ENCODE measurements at places on chromosomes 3 and 15.

DNA sequence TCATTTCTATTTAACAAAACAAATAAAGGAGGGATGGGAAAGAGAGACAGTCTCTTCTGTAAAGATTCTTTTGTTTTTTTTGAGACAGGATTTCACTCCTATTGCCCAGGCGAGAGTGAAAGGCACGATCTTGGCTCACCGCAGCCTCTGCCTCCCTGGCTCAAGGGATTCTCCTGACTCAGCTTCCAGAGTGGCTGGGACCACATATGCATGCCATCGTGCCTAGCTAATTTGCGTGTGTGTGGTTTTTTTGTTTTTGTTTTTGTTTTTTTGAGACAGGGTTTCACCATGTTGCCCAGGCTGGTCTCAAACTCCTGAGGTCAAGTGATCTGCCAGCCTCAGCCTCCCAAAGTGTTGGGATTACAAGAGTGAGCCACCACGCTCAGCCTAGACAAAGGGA is 23.3 kb downstream of the STAG1 start:
- DNase-seq: no peak

DNA sequence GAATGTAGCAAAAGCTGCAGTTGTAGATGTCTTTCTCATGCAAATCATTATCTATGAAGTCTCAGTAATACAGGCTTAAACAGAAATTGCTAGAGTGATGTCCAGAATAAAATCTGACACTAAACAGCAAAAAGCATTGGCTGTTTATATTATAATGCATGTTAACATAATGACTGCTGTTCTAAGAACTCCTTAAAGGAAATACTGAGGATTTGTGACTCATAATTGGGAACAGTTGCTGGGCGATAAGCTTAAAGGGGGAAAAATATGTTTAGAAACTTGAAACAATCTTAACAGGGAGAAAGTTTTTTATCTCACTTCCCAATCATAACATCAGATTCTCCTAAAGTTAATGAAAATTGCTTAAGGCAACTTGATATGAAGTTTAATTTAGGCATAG is 17.5 kb downstream of the TIPARP start:
- no peak for DNase-seq

DNA sequence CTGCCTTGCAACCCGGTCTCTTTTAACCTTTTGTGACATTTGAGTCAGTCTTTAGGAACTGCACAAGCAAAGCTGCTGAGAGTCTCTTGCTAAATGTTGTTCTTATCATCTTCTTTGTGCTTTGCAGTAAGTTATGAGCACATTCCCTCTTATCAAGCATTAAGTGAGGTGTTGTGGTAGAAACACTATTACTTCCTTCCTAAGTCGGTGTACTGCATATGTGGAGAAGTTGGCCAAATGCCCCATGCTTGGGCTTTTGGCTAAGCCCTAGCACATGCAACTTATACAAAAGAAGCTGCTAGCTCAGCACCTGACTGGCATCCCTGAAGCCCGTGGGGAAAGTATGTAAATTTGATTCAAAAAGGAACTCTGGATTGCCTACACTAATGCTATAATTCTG is 136.5 kb upstream of the RBMS3 start:
- DNase-seq: no peak

DNA sequence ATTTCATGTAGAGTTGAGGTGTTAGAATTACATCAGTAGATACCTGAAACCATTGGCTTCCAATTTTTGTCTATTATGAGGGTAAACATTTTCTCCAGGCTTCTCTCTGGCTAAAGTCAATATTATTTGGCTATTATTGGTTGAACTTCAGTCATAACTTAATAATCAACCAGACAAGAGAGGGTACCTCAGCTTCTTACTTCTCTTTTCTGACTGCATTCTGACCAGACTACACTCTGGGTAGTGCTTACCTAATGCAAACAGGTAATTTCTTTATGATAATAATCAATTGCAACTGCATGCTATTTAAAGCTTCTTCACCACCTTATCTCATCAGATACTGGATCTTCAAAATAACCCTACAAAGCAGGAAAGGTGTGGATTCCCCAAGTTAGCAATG is 85.1 kb downstream of the ANP32A start:
- DNase-seq: no peak

DNA sequence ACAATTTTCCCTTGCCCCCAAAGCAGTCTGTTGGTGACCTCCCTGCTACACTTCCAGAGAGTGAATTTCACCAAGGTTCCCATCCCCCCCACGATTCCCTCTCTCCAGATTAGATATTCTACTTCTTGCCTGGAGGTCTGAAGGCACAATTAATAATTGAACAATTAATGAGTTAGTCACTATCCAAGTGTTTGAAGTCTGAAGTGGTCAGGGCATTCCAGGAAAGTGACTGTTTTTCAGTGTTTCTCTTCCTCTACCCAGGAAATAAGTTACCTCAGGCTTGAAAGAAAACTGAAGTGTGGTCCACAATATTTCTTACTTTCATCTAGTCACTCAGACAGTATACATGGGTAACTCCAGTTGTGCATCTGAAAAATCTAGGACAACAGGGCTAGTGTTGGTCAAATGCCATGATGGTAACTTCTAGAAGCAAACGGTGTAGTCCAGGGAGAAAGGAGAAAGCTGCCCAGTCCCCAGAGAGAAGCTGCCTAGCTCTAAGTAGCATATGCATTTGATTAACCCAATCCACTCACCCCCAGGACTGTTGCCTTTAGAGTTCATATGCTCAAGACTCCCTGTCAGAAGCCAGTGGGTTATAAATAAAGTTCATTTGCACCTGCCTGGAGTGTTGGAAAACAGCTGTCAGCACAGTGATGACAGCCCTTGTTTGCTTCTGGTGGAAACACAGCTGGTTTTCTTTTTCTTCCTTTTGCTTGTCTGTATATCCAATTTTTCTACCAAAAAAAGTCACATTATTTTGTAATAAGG is 2.3 kb upstream of the TM4SF4 start:
- no peak for DNase-seq

DNA sequence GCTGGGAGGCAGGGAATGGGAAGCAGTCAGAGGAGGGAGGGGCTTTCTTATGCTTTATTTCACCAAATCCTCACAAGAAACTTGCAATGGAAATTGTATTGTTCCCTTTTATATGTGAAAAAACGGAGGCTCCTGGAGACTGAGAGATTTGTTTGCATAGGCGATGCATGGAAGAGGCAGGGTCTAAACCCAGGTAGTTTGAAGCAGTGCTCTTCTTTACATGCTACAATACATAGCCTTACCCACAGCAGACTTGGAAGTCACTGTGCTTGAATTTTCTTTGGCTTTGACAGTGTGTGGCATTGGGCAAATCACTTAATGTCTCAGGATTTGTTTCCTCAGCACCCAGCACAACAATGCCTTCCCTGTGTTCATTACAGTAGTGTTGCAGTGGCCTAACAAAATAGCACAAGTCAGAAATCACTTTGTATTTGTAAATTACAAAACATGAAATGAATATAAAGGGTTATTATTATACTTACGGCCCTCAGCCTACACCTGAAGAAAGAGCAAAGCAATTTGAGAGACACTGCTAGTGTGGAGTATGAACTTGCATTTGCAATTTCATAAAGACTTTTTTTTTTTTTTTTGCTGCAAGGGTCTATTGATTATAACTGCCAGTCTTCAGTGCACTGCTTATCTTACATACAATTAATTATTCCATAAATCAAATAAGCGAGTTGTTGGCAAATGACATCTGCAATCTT is 646.4 kb upstream of the KCNMB2 start:
- no peak for DNase-seq

DNA sequence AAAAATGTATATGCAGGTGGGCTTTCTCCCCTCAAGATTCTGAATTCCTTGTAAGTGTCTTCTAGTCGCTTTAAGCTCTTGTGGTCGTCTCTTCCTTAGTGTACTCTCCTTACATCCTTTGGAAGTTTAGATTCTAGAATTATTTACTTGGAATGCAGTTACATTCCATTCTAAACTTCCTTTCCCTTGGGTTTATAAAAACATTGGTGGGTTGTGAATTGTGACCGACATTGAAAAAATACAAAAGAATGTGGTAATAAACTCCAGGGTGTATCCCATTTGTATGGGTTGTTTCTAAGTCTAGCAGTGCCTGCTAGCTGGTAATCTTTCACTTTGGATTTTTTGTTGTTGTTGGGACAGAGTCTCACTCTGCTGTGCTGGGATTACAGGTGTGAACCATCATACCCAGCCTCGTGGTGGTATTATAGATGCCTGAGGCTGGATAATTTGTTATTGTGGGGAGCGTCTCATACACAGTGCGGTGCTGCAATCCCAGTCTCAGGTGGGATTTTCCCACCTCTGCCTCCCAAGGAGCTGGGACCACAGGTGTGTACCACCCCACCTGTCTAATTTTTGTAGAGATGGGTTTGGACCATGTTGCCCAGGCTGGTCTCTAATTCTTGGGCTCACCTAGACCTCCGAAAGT is 9.1 kb downstream of the CHD2 start:
- no peak for DNase-seq
